ENCODE measurements at places on chromosomes 5 and 9.

GRCh38 chr5:76050134-76050533 is 33.0 kb upstream of the SV2C start:
- DNase-seq, result no peak

- no peak for DNase-seq
Observed at GRCh38 chr9:20199111-20199510, 410.3 kb upstream of the SLC24A2 start.

- no peak for DNase-seq
Observed at GRCh38 chr5:79022771-79023170, 37.7 kb upstream of the ARSB start.

DNA sequence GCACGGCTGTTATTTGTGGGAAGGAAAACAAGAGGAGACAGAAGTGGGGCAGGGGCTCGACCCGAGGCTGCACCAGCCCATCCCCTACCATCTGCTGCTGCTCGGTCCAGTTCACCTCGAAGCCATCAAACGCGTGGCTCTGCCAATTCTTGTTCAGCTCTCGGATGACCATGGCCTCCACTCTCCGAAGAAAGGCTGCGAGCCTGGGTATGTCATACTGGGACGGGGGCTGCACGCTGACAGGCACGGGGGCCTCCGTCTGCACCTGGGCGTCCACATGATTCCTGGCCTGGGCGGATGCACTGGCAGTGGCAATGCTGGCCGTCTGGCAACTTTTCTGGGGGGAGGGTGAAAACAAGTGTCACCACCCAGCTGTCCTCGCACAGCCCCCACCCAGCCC is 16.0 kb downstream of the DYNC2I2 start:
- DNase-seq, result no peak

DNA sequence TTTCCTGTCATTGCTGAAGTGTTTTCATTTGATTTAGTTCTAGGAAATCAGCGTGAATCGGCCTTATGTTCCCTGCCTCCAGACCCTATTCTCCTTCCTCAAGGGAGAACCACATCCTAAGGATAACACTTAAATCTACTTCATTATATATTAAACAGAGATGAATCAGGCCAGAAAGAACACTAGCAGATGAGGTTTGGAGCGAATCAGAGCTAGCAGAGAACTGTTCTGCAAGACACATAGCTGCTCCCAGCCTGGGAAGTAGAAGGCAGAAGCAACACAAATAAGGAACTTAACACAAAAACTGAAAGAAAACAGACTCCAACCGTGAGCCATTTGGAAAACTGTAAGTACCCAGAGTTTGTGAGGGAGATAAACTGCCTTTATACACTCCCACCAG is 718.2 kb downstream of the SEMA5A start:
- no peak for DNase-seq

- no peak for DNase-seq
Observed at GRCh38 chr9:4098031-4098430, 201.8 kb downstream of the GLIS3 start.

DNA sequence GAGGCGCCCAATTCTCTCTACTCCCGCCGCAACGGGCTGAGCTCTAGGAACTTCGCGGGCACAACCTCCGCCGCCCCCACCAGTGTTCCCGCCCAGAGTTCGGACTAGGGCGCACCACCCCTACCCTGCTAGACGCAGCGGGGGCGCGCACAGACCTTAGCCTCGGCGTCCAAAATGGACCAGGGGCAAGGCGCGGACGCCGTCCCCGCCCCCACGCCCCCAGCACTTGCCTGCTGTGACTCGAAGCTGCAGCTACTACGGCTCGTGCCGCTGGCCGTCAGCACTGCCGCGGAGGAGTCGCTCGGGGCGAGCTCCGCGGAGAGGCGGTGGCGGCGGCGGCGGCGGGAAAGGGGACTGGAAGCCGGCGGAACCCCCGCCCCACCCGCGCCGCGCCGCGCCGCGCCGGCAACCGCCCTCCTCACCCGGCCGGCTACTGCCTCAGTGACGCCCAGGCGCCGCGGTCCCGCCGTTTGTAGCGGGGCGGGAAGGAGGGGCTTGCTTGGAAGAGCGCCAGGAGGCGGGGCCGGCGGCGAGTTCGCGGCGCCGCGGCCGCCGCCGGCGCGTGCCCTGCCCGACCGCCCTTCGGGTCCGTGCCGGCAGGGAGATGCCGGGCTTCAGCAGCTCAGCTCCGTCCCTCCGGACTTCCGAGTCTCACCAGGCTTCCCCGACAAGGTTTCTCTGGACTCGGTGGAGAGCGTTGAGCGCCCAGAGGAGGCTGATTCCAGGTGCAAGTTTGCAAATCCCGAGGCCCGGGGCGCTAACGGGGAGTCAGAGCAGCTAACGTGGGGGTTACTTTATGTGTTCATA is 4.5 kb downstream of the ELAVL2 start:
- no peak for DNase-seq

DNA sequence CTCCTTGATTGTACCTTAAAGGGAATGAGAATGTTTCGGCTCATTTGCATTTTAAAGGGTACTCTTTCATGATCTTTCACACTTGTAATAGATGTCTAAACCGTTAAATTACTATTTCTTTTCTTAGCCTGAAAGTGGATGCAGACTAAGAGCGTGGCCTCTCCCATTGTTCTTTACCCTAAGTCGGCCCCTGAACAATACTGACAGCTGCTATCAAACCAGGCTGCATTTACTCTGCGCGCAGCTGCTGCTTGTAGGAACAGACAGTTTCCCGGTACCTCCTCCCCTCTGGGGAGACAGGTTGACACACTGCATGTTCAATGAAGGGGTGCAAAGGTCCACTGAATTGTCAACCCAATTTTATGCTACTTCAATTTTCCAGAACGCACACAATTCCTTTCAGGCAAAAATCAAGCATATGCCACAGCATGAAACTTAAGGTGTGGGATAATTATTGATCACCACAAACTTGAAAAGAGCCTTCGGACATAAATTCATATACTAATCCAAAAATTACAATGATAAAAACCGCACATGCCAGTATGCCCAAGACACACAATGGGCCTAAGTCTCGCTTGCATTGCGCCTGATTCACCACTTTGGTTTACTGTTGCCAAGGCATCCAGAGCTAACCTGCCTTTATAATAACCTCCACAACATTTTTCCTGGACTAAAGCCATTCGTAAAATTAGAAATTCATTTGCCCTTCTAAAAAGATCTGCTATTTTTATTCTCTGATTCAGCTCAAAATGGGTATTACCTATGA is 39.7 kb downstream of the TLE1 start:
- no peak for DNase-seq

DNA sequence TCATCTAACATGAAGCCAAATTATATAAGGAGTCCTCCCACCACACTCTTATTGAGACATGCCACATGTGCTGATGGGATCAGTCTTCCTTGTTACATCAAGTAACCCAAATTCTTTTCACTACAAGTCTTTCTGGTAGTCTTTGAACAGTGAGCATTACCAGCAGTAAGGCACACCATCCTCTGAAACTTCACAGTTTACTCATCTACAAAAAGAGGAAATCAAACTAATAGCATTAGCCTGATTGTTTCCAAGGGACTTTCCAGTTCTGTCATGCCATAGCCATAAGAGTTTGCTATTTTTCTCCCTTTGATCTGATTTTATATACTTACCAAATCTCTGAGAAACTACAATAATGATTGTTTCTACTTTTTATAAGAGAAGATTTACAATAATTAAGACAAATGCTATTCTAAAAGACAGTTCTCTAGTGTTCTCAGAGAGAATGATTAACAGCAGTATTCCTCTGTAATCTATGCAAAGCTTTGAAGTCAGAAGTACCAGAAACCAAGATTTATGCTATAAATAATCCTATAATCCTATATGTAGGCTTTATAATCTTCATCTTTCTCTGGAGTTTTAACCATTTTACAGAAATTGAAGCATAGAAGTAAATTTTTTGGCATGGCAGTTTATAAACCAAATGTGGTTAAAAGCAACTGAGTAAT is 166.2 kb upstream of the ACO1 start:
- no peak for DNase-seq

DNA sequence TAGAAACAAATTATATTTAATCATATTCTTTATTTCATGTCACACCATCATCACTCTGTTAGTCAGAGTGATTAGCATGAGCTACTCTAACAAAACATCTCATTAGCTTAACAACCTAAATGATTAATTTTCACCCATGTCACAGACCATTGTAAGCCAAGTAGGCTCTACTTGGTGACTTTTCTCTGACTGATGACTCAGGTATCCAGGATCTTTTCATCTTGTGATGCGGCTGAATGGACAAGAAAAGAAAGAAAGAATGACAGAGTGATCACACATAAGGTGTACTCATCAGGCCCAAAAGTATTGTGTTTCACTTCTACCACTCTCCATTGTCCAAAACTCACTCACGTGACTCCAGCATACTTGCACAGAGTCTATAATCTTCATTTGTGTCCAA is 299.3 kb downstream of the ANXA1 start:
- DNase-seq, result no peak

DNA sequence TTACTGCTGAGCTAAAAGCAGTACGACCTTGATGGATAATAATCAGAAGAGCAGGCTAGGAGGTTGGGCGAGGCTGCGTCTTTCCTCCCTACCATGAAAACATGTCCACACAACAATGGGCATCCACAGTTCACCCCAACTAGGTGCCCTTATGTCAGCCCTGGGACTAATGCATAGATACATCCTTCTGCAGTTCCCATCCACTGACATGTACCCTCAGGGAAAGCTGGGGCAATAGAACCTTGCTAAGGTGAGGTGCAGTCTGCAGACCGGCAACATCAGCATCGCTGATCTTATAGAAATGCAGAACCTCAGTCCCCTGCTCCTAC is 697 bp upstream of the PRUNE2 start:
- DNase-seq, result no peak

DNA sequence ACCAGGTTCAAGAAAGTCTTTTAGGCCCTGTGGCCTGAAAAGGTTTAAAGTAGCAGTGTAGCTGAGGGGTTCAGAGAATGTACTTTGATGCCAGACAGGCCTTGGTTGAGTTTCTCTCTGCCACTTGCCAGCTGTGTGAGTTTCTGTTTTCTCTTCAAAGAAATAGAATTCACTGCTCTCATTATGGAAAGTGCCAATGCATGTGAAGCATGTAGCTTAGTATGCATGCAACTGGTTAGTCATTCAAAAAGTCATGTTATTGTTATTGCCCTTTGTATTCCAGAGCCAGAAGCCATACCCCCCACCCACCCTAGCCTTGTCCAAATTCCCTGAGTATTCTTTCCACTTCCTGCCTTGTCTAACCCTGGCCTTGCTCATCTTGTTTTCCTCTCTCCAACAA is 101.7 kb downstream of the ADRB2 start:
- no peak for DNase-seq

- no peak for DNase-seq
Observed at GRCh38 chr9:23590276-23591000, 235.6 kb downstream of the ELAVL2 start.

GRCh38 chr9:136036050-136036449 is 59.0 kb downstream of the NACC2 start:
- DNase-seq, result no peak

- DNase-seq, result no peak
Observed at GRCh38 chr9:133260334-133261102, 14.5 kb downstream of the ABO start.

GRCh38 chr9:129712634-129713401 is 40.0 kb downstream of the PTGES start:
- peak; percentile 29 for DNase-seq

- DNase-seq, result no peak
Observed at GRCh38 chr9:30075451-30076199, 2308.8 kb upstream of the ACO1 start.

- peak; percentile 25 for DNase-seq
Observed at GRCh38 chr9:123508048-123508447, 152.1 kb downstream of the CRB2 start.

GRCh38 chr9:14538526-14538925 is 154.7 kb downstream of the ZDHHC21 start:
- DNase-seq, result no peak

- DNase-seq, result no peak
Observed at GRCh38 chr9:77871483-77871882, 160.1 kb downstream of the GNAQ start.

DNA sequence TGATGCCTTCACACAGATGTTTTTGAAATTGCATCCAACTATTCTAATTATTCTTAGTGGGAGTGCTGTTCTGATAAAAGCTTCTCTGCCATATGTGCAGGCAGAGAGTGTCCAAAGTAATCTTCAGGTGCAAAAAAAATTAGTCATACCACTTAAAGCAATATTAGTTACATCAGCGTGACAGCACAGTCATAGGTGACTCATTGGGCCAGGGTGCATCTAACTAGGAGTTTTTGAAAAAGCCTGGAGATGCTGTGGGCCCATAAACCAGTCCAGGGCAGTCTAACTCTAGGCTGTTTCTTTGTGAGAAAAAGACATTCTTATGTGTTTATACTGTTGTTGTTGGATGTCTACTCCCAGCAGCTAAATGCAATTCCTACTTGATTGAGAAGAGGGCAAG is 33.0 kb upstream of the C6 start:
- DNase-seq, result no peak

GRCh38 chr9:35903049-35903448 is 3.0 kb upstream of the HRCT1 start:
- peak; percentile 60 for DNase-seq

GRCh38 chr9:18863791-18864190 is 169.2 kb downstream of the SAXO1 start:
- DNase-seq, result peak; percentile 61

DNA sequence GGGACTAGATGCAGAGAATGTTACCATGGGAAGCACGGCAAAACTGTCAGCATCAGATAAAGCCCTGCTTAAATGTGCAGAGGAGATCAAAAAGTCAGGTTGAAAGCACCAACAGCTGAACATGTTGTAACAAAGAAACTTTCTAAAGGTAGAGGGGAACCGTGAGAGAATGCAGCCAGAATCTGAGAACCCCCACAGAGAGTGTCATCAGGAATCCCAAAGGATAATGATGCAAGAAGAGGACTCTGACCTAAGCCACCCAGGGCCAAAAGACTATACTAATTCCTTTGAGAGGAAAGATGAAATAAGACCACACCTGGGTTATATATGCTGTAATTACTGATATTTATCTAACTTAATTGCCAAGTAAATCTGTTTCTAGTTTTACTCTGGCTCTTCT is 116.6 kb downstream of the PCSK1 start:
- DNase-seq, result no peak
